ENCODE measurements at places on chromosomes 4 and X.

- DNase-seq: no peak
Measured at GRCh38 chr4:13539047-13539618, 5.2 kb downstream of the NKX3-2 start.

DNA sequence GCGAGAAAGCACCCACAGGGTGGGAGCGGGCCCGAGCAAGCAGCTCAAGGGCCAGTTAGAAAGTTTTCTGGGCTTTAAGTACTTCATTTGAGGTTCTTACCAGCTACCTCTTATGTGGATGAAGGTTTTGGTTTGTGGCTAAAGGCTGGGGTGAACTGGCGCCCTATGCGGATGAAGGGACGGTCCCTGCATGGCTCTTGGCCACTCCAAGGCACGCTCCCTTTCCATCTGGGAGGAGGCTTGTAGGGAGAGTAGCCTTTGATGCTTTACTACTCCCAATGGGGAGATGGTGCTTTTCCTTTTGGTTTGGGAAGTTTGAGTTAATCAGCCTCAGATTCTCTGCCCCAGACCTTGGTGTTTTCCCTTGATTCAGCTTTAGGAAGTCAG, 17.7 kb downstream of the MRFAP1 start:
- no peak for DNase-seq

GRCh38 chr4:136831553-136831952, 700.7 kb downstream of the PCDH18 start:
- DNase-seq: no peak

- DNase-seq: no peak
Measured at GRCh38 chr4:42123071-42123644, 29.3 kb downstream of the BEND4 start.

- no peak for DNase-seq
Measured at GRCh38 chrX:19912-20571, 261.1 kb upstream of the PLCXD1 start.

DNA sequence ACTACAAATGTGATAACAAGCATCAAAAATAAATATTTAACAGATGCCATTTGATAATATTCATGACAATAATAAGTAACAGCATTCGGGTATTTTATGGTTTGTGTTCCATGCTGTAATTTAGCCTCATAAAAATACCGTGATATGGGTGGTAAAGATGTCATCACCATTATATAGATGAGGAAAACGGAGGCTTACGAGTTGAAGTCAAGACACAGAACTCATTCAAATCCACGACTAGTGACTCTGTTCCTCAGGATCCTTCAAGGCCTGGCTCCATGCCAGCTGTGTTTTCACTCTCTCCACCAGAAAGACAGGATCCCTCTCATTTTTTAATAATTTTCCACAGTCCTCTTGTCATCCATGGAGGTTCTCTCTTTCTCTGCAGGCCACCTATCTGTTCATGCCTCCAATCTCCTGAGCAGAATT, 94.5 kb downstream of the APBB2 start:
- no peak for DNase-seq

DNA sequence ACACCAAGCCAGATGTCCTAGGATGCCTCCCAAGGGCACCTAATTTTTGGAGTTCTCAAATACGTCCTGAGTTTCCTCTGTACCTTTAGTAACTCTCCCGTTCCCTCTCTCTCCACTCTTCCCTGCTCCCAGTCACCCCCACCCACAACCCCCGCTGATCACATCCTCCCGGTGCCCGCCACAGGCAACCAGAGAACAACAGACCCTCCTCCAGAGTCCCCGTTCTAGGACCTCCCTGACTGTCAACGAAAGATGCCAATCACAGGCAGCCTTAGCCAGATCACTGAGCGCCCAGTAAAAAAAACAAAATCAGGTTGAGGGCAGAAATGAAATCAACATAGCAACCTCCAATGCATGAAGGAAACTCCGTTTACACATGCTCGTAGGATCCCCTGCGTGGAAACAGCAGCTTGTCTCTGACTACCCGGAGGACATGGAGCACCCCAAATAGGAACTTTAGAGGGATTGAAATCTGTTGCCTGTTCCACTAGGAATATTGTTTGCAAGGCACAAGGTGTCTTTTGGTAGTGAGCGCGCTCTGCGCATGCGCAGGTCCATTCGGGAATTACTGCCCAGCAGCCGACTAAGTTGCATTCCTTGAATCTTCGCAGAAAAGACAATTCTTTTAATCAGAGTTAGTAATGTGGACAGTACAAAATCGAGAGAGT, at the start of gene GABRB1:
Gene GABRB1 (plus strand): TSS at position 557 of the 668 bp plus-strand sequence.
- DNase-seq: no peak

GRCh38 chr4:17250591-17250990, 261.3 kb downstream of the QDPR start:
- DNase-seq: no peak

GRCh38 chr4:184115399-184115798, 102.3 kb downstream of the ENPP6 start:
- DNase-seq: no peak

- no peak for DNase-seq
Measured at GRCh38 chrX:119853444-119853843, 681 bp upstream of the UPF3B start.

DNA sequence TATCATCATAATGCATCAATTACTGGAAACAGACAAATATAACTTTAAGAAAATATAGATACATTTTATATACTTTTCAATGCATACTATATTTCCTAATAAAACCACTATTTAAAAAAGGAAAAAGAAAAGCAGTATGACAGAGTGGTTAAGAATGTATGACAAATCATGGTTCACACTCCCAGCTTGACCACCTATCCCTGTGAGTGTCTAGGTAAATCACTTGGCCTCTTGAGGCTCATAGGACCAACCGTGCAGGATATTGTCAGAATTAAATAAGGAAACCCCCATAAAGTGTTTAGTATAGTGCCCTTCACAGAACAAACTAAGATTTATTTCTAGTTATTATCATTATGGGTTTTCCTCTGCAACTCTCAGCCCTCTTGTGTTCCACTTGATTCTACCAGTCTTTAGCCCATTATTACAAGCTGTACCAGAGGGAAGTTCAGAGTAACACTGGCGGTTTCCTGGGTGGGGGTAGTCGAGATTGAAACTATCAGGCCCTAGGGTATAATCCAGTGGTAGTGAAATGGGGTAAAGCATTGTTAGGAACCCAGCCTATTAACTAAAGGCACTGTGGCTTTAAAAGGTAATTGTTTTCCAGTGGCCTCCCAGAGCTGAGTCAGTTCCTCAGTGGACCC, 55.5 kb upstream of the PAK3 start:
- no peak for DNase-seq

DNA sequence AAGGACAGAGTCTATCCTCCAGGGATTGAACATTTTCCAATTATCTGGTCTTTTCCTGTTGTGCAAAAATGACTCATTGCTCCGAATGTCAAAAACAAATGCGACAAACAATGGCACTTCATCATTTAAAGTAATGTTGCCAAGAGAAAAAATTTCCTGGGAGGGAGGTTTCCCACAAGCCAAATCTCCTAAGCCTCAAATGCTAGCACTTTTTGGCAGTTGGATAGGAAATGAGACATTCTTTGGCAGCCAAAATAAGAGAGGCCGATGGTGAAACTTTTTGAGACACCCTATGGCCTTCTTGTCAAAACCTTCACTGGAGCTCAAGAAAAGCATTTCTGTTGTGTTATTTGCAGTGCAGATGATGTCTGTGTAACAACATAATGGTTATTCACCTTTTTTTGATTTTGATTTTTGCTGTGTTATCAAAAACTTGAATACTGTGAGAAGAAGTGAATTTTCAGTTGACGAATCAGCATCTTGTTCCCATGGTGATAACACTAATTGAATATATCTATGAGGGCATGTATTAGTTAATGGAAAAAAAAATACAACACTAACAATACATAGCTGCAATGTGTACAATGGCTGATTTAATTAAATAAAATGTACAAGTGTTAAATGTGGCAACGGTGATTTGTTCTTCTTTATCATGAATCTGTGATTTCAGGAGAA, 333.8 kb downstream of the ANK2 start:
- DNase-seq: no peak

- no peak for DNase-seq
Measured at GRCh38 chrX:101163166-101163565, 56.4 kb upstream of the DRP2 start.

DNA sequence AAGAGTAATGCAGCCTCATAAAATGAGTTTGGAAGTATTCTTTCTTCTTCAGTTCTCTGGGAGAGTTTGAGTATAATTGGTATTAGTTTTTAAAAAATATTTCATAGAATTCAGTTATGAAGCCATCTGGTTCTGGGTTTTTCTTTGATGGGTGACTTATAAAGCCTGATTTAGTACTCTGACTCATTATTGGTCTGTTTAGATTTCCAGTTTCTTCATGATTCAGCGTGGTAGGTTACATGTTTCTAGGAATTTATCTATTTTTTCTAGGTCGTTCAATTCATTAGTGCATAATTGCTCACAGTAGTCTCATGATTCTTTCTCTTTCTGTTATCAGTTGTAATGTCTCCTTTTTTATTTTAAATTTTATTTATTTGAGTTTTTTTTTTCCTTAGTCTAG, 111.2 kb downstream of the CEP44 start:
- no peak for DNase-seq

DNA sequence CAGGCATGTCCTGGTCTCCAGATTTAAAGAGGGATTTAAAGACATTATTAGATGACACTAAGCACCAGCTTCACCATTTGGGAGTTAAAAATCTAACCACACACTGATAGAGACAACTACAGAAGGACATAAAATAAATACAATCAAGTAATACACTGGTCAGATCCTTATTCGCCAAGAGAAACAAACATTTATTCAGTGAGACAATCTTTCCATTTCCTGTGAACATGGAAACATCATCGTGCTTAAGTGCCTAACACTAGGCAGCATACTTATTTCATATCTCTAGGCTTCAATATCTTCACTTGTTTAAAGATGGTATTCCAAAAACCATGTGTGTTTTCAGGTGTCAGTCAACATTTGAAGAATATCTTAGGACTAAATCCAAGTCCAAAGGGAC, 103.6 kb downstream of the AREG start:
- no peak for DNase-seq

GRCh38 chr4:95038791-95039190, 281.0 kb downstream of the BMPR1B start:
- DNase-seq: no peak

GRCh38 chr4:69589884-69590283, 49.6 kb downstream of the UGT2A2 start:
- DNase-seq: no peak

DNA sequence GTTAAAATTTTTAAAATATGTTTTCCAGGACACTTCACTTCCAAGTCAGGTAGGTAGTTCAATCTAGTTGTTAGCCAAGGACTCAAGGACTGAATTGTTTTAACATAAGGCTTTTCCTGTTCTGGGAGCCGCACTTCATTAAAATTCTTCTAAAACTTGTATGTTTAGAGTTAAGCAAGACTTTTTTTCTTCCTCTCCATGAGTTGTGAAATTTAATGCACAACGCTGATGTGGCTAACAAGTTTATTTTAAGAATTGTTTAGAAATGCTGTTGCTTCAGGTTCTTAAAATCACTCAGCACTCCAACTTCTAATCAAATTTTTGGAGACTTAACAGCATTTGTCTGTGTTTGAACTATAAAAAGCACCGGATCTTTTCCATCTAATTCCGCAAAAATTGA, 49.7 kb downstream of the XIAP start:
- DNase-seq: no peak

DNA sequence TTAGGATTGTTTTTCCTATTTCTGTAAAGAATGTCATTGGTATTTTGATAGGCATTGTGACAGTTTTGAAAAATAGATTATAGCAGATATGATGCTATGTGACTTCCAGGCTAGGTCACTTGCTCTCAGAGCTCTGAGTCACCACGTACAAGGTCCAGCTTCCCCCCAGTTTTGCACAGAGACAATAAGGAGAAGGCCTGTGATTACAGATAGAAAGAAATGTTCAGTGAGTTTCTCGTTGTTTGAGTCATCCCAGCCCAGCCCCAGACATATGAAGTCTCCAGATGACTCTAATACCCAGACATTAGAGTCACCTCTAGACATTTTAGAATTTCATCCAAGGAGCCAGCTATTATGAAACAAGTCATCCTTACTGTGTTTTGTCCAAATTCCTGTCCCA, 57.2 kb downstream of the MFAP3L start:
- DNase-seq: no peak

DNA sequence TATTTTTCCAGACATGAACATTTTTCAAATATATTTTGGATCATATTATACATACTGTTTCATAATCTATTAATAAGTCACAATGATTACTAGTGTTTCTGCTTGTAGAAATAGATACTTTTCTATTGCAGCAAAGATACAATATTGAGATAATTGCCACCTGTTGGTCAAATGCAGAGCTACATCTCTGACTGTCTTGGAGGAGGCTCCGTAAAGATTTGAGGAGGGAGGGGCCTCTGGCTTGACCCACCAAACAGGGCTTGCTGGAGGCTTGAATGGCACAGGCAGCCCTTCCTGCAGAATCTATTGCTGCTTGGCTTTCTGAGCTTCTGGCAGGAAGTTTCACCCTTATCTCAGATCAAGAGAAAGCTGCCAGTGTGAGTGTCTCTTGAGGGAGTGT, 99.3 kb upstream of the ARMCX2 start:
- DNase-seq: no peak

DNA sequence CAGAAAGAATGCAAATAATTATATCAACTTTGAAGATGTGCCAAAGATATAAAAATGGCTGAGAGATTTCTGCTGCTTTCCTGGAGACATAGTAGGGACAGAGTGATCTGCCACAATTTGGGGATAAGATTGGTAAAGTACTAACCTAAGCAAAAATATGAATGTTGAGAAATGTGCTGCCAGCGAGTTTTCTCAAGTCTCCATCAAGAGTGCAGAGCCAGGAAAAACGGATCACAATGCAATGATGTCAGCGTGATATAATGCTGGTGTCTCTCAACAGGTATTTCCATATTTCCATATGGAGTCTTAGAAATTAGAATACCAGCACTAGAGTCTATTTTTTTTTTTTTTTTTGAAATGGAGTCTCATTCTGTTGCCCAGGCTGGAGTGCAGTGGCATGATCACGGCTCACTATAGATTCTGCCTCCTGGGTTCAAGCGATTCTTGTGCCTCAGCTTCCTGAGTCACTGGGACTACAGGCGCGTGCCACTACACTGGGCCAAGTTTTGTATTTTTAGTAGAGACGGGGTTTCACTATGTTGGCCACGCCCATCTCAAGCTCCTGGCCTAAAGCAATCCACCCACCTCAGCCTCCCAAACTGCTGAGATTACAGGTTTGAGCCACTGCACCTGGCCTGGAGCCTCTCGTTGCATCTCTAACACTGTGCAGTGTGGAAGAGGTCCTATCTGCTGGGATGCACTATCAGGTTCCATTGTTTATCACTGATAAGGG, 893.5 kb downstream of the TRIML1 start:
- DNase-seq: no peak

- DNase-seq: no peak
Measured at GRCh38 chr4:72171761-72172160, 140.0 kb downstream of the NPFFR2 start.

- no peak for DNase-seq
Measured at GRCh38 chr4:121651597-121651996, 45.2 kb downstream of the ANXA5 start.

DNA sequence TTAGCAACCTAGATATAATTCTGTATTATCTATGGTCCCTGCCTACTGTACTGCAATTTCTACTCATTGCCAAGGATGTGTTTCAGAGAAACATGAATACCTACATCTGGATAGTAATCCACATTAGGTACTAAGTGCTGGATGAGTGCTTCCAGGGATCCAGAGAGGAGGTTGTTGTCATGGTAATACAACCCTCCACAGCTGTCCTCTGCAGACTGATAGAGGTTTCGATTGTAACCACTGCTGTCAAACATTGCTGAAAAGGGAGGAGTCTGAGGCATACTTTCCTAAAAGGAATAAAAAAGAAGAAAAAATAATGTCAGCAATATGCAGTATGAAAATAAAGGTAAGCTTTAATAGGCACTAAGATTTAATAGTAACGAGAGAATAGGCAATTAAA, 12.5 kb downstream of the RASGEF1B start:
- no peak for DNase-seq

- DNase-seq: no peak
Measured at GRCh38 chr4:141415651-141416050, 195.0 kb downstream of the ZNF330 start.
